ENCODE measurements at places on chromosomes 13 and 19.

DNA sequence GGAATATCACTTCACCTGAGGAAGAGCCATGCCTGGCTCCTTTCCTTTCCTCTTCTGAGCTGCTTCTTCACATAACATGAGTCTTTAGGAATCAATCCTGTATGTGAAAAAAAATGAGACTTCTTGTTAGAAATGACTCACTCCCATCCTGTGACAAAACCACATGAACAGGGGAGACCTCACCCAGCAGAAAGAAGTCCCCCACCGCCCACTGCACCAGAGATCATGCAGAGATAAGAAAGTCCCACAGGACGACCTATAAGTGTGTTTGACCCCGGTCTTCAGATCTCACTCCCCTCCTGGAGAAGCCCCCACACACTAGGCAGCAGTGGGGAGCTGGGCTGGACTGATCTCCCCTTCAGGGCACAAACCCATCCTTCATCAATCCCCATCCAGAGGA is 7.8 kb downstream of the ZNF600 start:
- DNase-seq = no peak

GRCh38 chr13:113456116-113456702 is 2.9 kb upstream of the ADPRHL1 start:
- no peak for DNase-seq

GRCh38 chr13:94233401-94233800 is 246.1 kb downstream of the DCT start:
- no peak for DNase-seq

GRCh38 chr19:44072543-44073401 is 813 bp downstream of the ZNF284 start:
- DNase-seq = no peak

DNA sequence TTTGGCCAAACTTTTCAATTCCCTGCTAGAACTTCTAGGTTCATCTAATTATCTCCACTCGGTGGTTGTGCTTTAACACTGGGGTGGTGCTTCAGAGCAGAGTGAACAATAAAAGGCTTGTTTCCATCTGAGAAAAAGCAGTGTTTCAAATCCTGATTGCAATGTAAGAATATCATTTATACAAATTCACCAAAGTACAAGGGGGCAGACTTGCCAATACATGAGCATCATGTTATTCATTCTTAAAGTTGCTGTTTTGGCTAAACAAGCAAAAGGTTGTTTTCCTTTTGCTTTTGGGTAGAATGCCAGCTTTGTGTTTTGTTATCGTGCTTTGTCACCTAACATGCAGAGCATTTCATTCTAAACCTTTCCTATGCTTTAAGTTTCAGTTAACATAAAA is 78.5 kb upstream of the UBAC2 start:
- no peak for DNase-seq

DNA sequence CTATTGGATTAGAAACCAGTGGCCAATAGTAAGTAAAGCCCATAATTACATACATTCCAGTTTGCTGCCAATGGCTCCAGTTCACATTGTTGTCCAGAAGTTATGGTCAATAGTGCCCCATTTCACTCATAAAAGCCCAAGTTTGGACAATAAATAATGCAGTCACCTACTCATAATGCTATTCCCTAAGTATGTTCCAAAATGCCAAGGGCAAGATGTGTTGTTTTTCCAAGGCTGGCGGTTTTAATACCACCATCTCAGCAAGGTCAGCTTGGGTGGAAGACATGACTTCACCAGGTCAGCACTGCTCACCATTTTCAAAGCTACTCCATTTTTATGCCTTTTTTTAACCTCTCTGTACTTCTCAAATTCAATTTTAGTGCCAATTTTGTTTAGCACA is 32.7 kb downstream of the KCTD12 start:
- no peak for DNase-seq

- no peak for DNase-seq
Observed at GRCh38 chr13:50229960-50230661, 214.9 kb downstream of the KCNRG start.

- no peak for DNase-seq
Observed at GRCh38 chr13:23673867-23674605, 103.8 kb downstream of the TNFRSF19 start.

DNA sequence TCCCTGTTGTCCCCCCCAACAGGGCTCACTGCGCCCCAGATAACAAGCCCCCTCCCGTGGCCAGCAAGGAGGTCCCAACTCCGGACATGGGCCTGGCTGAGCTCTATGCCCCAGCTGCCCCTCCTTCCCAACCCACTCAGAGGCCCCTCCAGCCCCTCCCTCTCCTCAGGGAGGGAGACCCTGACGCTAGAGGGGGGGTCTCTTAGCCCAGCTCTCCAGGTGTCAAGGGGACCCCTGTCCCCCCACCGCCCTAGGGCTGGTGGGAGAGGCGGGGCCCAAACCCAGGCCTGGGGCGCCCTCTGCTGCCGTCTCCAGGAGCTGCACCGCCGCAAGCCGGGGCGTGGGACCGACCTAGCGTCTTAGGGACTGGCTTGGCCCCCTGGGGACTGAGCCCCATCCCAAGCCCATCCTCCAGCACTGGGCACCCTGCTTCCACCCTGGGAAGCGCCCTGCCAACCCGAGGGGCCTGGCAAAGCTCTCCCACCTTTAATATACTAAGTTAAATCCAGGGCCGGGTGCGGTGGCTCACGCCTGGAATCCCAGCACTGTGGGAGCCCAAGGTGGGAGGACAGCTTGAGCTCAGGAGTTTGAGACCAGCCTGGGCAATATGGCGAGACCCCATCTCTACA is 1.4 kb downstream of the GRIN3B start:
- peak; percentile 53 for DNase-seq

- DNase-seq = no peak
Observed at GRCh38 chr19:34461375-34462100, 20.0 kb upstream of the WTIP start.

- no peak for DNase-seq
Observed at GRCh38 chr19:48338253-48338755, 13.0 kb downstream of the EMP3 start.

GRCh38 chr13:67493835-67494234 is 263.7 kb upstream of the PCDH9 start:
- DNase-seq = no peak
